Chondrocyte (in vitro differentiated cells): ENCODE measurements at places on chromosomes 6 and 20. TPM values are rescaled to one million over a fixed set of nuclear protein-coding genes. Genes with fewer than 3 reads are reported as not detected.
A peak's percentile ranks its signal among the peaks of the same experiment; 100 is the strongest.

SLC22A7 gene
- not detected in 3 replicates for total RNA-seq

PLA2G7 gene
- total RNA-seq, result not detected in 3 replicates

SLCO4A1 gene
- total RNA-seq, result not detected in 3 replicates

HLA-DQB1 gene
- total RNA-seq, result not detected in 3 replicates

HTR1E gene
- total RNA-seq, result not detected in 3 replicates

SLC22A16 gene
- total RNA-seq, result not detected in 3 replicates

- H3K27ac ChIP-seq, result no peak overlapping the region
- H3K4me3 ChIP-seq, result no peak overlapping the region
- peaks cover 43% of the 10 kb centered on the region for H3K27me3 ChIP-seq
Measured at GRCh38 chr20:62554214-62554897, 78.6 kb upstream of the GATA5 start.

DNA sequence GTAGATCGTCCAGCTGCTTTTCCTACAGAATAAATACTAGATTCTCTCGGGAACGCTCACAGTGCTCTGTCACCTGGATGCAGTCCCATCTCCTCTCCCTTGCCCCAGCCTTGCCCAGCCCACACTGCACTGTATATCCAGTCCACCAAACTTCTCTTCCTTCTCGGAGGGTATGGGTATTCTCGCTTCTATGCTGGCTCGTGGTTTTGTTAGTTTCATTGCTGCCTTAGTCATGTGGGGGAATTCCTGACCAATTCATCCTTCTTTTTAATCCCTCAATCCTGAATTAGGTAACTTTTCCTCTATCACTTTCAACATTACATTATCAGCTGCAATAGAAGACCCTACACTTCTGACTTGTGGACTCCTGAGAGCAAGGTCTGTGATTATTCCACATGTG, 252.4 kb downstream of the GMDS start:
- no peak overlapping the region for H3K27ac ChIP-seq
- no peak for DNase-seq
- H3K4me3 ChIP-seq, result no peak overlapping the region
- no peaks in the 10 kb centered on the region for H3K27me3 ChIP-seq

DNA sequence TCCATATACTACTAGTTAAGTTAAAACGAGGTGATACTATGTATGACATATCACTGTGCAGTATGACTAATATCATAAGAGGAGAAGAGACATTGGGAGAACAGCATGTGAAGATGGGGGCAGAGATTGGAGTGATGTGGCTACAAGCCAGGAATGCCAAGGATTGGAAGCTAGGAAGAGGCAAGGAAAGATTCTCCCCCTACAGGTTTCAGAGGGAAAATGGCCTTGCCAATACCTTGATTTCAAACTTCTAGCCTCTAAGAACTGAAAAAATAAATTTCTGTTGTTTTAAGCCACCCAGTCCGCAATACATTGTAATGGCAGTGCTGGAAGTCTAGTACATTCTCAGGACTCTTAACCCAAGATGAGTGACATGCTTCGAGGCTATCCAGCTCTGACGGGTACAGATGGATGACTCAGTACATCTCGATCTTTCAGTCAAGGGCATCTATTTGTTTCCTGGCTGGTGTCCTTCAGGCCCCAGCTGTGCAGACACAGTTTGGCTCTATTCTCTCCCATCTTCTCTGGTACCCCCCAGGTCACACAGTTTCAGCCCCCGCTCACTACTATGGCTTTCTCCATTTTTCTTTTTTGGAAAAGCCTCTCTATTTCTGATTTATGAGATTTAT, 55.5 kb upstream of the THEMIS start:
- DNase-seq, result no peak
- no peaks in the 10 kb centered on the region for H3K4me1 ChIP-seq
- H3K27ac ChIP-seq, result no peak overlapping the region
- no peak overlapping the region for H3K4me3 ChIP-seq

DNA sequence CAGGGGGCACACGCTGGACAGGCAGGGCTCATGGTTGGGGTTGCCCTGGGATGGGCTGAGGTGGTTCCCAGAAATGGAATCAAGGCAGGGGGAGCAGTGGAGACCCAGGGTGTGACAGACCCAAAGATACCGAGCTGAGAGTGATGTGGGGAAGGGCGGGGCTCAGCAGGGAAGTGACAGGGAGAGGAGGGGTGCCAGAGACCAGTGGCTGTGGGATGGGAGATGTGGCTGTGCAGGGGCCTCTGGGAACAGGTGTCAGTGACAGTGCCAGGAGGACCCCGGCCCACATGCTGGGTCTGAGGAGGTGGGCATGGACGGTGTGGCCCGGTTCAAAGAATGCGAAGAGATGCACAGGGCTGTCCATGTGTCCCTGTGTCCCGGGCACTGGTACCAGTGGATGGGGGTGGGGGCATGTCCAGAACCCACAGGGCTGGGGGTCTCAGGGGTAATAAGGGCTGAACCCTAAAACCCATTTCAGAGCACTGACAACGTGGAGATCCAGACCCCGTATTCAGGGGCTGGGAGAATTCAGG, 1.0 kb downstream of the CABLES2 start:
- peaks cover 11% of the 10 kb centered on the region for H3K4me1 ChIP-seq
- DNase-seq, result no peak
- no peaks in the 10 kb centered on the region for H3K36me3 ChIP-seq
- peak overlapping the region; percentile 65 for H3K4me3 ChIP-seq

DNA sequence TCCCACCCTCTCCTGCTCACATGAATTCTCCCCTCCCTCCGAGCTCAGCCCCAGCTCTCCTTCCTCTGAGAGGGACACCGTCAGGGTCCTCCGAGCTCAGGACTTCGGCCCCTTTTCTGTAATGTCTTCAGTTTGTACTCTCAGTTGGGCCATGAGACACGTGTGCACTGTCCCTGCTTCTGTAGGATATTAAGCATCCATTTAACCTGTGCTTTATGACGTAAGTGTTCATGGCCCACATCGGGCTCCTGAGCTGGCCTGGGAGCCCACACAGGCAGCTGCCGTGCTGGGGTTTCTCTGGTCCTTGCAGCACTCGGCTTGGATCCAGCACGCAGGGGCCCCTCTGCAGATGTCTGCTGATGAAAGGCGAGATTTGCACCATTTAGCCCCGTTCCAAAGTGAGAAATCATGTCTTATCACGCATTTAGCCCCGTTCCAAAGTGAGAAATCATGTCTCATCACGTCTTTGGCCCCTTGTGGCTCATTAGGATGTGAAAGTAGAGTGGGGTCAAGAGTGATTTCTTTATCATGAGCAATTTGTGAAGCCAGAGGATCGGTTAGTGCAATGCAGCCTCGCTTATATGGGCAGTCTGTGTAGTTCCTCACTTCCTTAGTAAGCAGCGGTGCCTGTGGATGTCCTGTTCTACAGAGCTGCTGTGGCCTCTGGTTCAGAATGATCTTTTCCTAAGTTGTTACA, 25.3 kb downstream of the DUSP22 start:
- H3K27me3 ChIP-seq, result no peaks in the 10 kb centered on the region
- no peak overlapping the region for H3K4me3 ChIP-seq
- no peak for DNase-seq
- H3K27ac ChIP-seq, result peak overlapping the region; percentile 14

GRCh38 chr6:140070846-140071473, 696.5 kb upstream of the CITED2 start:
- peaks cover 66% of the 10 kb centered on the region for H3K4me1 ChIP-seq
- peak overlapping the region; percentile 89 for H3K27ac ChIP-seq
- H3K36me3 ChIP-seq, result peaks cover 1% of the 10 kb centered on the region
- no peak for DNase-seq
- no peak overlapping the region for H3K4me3 ChIP-seq

GRCh38 chr6:169971081-169971861, 219.8 kb downstream of the ERMARD start:
- H3K27ac ChIP-seq, result no peak overlapping the region
- DNase-seq, result no peak
- no peaks in the 10 kb centered on the region for H3K4me1 ChIP-seq
- no peaks in the 10 kb centered on the region for H3K36me3 ChIP-seq
- H3K4me3 ChIP-seq, result no peak overlapping the region

- H3K27ac ChIP-seq, result peak overlapping the region; percentile 8
- no peaks in the 10 kb centered on the region for H3K27me3 ChIP-seq
- peaks cover 53% of the 10 kb centered on the region for H3K36me3 ChIP-seq
- H3K4me3 ChIP-seq, result no peak overlapping the region
Measured at GRCh38 chr6:3013486-3013885, 13.8 kb downstream of the NQO2 start.

- DNase-seq, result no peak
- no peak overlapping the region for H3K4me3 ChIP-seq
- H3K27me3 ChIP-seq, result no peaks in the 10 kb centered on the region
- H3K36me3 ChIP-seq, result no peaks in the 10 kb centered on the region
Measured at GRCh38 chr20:19094959-19095541, 117.4 kb upstream of the SLC24A3 start.

DNA sequence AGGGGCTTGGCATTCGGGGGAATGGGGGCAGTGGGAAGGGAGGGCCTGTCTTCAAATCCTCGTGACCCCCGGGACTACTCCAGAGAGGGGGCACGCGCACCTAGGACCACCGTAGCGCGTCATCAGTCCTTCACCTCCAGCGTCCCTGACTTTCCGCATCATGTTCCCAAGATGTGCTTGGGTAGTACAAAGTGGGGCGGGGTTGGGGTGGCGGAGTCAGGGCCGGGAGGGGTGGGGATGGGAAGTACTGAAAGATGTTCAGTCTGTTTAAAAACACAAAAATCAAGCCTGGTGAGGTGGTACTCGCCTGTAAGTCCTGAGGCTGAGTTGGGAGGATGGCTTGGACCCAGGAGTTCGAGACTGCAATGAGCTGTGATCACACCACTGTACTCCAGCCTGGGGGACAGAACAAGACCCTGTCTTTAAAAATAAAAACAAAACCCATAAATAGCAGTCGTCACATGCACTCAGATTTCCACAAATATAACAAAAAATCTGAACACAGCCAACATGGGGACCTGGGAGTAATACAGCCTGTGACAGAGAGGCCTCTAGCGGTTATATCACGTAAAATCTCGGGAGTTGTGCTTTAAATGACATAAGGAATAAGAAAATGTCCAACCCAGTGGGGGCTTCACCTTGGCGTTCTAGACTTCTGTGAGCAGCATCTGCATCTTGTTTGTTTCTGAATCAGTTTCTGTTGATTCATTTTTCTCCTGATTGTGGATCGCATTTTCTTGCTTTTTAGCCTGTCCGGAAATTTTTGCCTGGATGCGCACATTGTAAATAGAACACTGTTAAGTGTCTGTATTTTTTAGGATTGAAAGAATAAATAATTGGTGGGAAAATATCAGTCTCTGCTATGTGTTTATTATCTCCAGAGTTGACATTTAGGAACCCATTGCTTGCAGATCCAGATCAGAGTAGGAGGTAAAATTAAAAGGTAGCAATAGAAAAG, 698 bp upstream of the LRP11 start:
- DNase-seq, result no peak
- H3K36me3 ChIP-seq, result no peaks in the 10 kb centered on the region
- H3K4me3 ChIP-seq, result peak overlapping the region; percentile 69
- peaks cover 43% of the 10 kb centered on the region for H3K4me1 ChIP-seq

GRCh38 chr6:5855787-5856470, 150.8 kb downstream of the NRN1 start:
- no peak for DNase-seq
- no peaks in the 10 kb centered on the region for H3K36me3 ChIP-seq
- no peak overlapping the region for H3K27ac ChIP-seq
- H3K4me1 ChIP-seq, result peaks cover 4% of the 10 kb centered on the region

- DNase-seq, result no peak
- H3K4me1 ChIP-seq, result no peaks in the 10 kb centered on the region
- H3K36me3 ChIP-seq, result peaks cover 2% of the 10 kb centered on the region
- no peak overlapping the region for H3K27ac ChIP-seq
Measured at GRCh38 chr6:85983032-85983659, 340.5 kb upstream of the SYNCRIP start.

GRCh38 chr6:6885521-6886170, 222.1 kb upstream of the RREB1 start:
- H3K4me1 ChIP-seq, result no peaks in the 10 kb centered on the region
- no peaks in the 10 kb centered on the region for H3K27me3 ChIP-seq
- no peaks in the 10 kb centered on the region for H3K36me3 ChIP-seq
- no peak overlapping the region for H3K4me3 ChIP-seq
- no peak overlapping the region for H3K27ac ChIP-seq

GRCh38 chr6:112839525-112839961, 492.4 kb downstream of the RFPL4B start:
- DNase-seq, result no peak
- H3K36me3 ChIP-seq, result no peaks in the 10 kb centered on the region
- peak overlapping the region; percentile 1 for H3K27ac ChIP-seq
- H3K4me3 ChIP-seq, result no peak overlapping the region

DNA sequence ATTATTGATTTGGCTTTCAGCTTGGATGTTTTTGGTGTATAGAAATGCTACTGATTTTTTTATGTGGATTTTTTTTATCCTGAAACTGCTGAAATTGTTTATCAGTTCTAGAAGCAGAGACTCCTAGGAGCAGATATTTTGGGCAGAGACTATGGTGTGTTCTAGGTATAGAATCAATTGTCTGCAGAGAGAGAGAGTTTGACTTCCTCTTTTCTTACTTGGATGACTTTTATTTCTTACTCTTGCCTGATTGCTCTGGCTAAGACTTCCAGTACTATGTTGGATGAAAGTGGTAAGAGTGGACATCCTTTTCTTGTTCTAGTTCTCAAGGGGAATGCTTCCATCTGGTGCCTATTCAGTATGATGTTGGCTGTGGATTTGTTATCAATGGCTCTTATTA, 370.6 kb downstream of the PHF3 start:
- no peaks in the 10 kb centered on the region for H3K36me3 ChIP-seq
- H3K27me3 ChIP-seq, result peaks cover 6% of the 10 kb centered on the region
- no peak overlapping the region for H3K27ac ChIP-seq
- DNase-seq, result no peak

- H3K27ac ChIP-seq, result no peak overlapping the region
- no peaks in the 10 kb centered on the region for H3K27me3 ChIP-seq
- DNase-seq, result no peak
- H3K4me1 ChIP-seq, result peaks cover 39% of the 10 kb centered on the region
Measured at GRCh38 chr6:32151181-32151862, 417 bp downstream of the PRRT1 start.

- H3K4me1 ChIP-seq, result peaks cover 42% of the 10 kb centered on the region
- peaks cover 8% of the 10 kb centered on the region for H3K36me3 ChIP-seq
- no peak for DNase-seq
- H3K4me3 ChIP-seq, result no peak overlapping the region
Measured at GRCh38 chr6:80145509-80145908, 39.0 kb downstream of the BCKDHB start.
